ENCODE measurements at places on chromosomes 4 and X.

GRCh38 chrX:145532176-145532780 is 285.0 kb downstream of the SPANXN1 start:
- DNase-seq = no peak

- DNase-seq = no peak
These were observed 122.2 kb upstream of the GC start for GRCh38 chr4:71906096-71906495.

GRCh38 chr4:24765376-24765988 is 29.9 kb upstream of the SOD3 start:
- no peak for DNase-seq

GRCh38 chrX:133005042-133005441 is 46.6 kb upstream of the HS6ST2 start:
- DNase-seq = no peak

DNA sequence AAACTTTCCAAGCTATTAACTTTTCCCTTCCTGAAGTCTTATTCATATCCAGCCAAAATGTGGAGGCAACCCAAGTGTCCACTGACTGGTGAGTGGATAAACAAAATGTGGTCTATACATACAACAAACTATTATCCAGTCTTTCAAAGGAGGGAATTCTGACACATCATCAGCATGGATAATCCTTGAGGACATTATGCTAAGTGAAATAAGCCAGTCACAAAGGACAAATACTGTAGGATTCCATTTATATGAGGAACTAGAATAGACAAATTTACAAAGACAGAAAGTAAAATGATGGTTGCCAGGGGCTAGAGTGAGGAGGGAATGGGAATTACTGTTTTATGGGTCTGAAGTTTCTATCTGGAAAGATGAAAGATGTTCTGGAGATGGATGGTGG is 178.7 kb upstream of the PITX2 start:
- DNase-seq = no peak

- DNase-seq = no peak
These were observed 56.0 kb downstream of the MED28 start for GRCh38 chr4:17670423-17670822.

All from T-helper 2 cell treated with Interferon-gamma antibody and Interleukin-4, amounts not matched to agents 5 μg/mL and 100 μg/mL, for 36 hours (primary cell).